Stimulated activated CD4-positive, alpha-beta T cell treated with anti-CD3 and anti-CD28 coated beads, Interleukin-12 subunit alpha, Interleukin-12 subunit beta, amount 100 ng/mL, for 48 hours (primary cell): ENCODE measurements at places on chromosomes 7 and 10.

- no peak for DNase-seq
Measured at GRCh38 chr7:10266976-10267375, 706.7 kb upstream of the PHF14 start.

GRCh38 chr10:7891634-7892033 lies 73.3 kb downstream of the TAF3 start:
- DNase-seq: no peak

- no peak for DNase-seq
Measured at GRCh38 chr7:10300577-10300976, 673.1 kb upstream of the PHF14 start.

DNA sequence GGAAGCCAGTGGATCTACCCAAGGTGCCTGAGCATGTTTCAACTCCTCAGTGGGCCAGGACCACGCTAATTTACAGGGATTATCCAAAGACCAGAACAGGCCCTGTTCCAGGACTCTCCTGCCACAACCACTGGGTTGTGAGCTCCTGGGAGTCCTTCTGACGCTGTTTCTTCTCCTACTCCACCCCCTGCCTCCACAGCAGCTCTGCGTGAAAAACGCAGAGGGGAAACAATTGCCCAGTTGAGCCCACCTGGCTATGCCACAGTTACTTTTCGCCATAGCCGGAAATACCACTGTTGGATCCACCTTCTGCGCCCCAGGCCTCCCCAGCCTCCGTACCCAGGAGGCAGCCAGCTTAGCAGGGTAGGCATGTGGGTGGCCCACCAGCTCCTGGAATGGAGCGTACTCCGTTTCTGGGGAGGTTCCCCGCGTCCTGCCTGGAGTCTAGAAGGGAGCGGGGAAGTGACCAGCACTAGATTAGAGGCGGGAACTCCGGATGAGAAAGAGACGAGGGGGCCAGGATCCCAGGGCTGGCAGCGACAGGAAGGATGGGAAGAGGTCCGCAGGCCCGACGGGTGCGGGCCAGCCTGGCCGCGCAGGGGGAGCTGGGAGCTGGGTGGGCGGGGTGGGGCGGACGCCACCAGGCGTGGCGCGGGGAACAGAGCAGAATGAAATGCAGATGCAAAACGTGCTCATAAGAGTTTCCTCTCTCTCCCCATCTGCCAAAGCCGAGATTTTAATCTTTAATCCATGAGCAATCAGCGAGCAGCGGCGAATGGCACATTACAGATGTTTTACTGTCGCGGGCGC lies 32.1 kb upstream of the PAX2 start:
- DNase-seq: no peak

GRCh38 chr10:28181478-28182096 lies 121.3 kb downstream of the MPP7 start:
- DNase-seq: no peak

DNA sequence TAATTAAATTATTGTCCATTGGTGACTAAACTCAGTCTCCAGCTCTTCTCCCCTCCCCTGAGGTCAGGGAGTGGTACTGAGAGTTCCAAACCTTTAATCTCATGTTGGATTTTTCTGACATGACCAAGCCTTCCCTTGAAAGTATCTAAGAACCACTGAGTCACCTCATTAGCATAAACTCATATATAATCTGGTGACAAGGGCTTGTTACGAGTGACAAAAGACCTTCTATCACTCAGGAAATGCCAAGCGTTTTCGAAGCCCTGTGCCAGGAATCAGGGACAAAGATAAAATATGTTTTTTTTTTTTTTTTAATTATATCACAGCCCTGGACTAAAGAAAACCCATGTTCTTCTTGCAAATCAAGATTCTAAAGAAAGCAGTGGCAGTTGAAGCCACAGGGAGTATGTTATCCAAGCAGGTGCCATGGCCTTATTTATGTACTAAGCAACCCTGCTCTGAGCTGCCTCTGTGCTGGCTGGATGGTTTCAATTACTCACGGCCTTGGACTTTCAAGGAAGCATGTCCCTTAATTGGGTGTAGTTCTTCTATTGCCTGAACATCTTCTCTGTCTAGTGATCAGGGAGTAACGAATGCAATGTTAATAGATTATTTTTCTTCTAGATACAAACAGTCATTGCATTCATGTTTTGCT lies 169.0 kb upstream of the PRKCQ start:
- no peak for DNase-seq

- DNase-seq: peak; percentile 54
Measured at GRCh38 chr10:77165445-77166208, 472.0 kb downstream of the KCNMA1 start.

DNA sequence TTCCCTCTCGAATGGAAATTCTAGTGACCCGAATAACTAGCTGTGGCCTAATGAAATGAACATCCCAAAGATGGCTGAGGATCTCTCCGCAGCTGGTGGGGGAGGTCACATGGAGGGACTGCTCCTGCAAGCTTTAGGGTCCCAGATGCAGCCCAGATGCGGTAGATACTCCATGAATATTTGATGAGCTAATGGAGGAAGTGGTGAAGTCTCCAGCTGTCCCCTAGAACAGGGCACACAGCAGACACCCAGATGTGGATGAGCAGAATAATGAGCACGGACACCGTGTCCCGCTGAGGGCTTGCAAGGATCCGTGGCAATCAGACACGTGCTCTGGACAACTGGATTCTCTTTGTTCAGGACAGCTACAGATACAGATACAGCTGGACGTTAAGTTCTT lies 59.2 kb downstream of the DENND2A start:
- no peak for DNase-seq

DNA sequence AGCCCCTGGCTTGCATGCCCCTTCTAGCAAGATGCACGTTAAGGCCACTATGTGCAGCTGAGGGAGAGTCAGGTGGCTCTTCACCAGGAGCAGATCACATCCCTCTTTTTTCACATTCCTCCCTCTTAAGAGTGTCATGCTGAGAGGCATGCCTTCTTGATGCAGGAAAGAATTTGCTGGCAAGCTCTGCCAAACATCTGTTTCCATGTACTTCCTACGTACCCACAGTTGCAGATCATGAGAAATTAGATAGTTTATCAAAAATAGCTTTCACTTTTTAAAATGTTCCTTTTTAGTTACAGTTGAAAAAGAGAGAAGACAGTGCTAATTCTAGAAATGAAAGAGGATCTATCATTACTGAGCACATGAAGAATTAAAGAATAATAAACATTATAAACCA lies 79.7 kb upstream of the ZNF722 start:
- no peak for DNase-seq

- no peak for DNase-seq
Measured at GRCh38 chr7:98294798-98295382, 13.4 kb downstream of the BRI3 start.

DNA sequence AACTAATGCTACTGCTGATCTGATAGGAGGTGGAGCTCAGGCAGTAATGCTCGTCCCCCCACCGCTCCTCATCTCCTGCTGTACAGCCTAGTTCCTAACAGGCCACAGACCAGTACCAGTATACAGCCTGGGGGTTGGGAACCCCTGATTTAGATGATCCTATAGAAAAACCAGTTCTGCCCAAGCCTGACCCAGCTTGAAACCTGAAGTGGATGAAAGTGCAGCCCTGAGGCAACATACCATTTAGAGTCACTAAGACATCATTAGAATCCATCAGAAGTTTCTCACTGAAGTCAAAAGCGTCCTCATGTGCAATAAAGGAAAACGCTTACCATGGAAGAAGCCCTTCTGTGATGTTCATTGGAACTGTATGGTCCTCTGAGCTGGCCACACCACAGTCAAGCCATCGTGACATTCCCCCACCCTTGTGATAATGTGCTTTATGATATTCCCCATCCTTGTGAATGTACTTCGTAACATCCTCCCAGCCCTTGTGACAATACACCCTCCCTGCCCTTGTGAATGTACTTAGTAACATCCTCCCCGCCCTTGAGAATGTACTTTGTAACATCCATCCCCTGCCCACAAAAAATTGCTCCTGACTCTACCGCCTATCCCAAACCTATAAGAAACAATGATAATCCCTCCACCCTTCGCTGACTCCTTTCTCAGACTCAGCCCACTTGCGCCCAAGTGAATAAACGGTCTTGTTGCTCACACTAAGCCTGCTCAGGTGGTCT lies 65.9 kb upstream of the HECTD2 start:
- DNase-seq: no peak

- DNase-seq: no peak
Measured at GRCh38 chr7:29255906-29256692, 61.5 kb downstream of the CHN2 start.

GRCh38 chr10:124095096-124095495 lies 1.7 kb upstream of the CHST15 start:
- no peak for DNase-seq

GRCh38 chr7:93923942-93924341 lies 2.4 kb downstream of the GNG11 start:
- DNase-seq: no peak

- DNase-seq: no peak
Measured at GRCh38 chr10:65660006-65660405, 1265.8 kb upstream of the LRRTM3 start.

DNA sequence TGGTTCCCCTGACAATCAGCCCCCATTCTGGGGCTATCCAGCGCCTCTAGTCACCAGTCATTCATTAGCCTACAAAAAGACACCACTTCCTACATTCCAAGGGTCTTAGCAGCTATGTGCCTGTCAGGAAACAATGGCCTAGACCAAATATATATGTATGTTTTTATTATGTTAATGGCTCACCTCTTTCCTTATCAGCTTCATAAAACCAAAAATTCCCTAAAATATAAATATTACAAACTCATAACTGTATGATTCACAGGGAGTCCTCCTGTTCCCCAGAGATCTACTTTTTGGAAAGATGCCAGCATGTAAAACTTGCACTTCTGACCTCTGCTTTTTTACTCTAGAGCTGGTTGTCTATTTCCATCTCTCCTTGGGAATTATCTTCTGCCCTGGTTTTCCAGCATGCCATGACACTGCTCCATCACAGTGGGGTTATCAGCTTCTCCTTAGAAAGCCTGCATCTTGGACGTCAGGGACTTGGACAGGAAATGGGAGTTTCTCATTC lies 79.2 kb downstream of the ABCA13 start:
- DNase-seq: no peak

GRCh38 chr10:33330543-33331378 lies 3.7 kb downstream of the NRP1 start:
- DNase-seq: peak; percentile 82

DNA sequence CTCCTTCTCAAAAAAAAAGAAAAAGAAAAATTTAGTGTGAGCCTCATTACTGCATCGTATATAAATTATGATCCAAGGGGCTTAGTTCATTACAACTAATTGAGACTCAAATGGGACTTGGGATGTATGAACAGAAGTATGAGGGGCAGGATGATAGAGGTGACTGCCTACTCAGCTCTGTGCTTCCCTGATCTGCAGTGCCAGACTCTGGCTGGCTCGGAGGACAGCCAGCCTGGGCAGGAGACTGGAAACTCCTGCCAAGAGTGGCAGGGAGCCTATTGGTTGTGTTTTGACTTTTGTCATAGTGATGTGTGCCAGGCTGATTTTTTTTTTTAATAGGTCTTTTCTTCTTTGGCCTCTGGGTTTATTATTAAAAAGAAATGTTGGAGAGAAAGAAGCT lies 73.8 kb upstream of the GTF2IRD1 start:
- no peak for DNase-seq

GRCh38 chr10:76992467-76992866 lies 645.1 kb downstream of the KCNMA1 start:
- no peak for DNase-seq

DNA sequence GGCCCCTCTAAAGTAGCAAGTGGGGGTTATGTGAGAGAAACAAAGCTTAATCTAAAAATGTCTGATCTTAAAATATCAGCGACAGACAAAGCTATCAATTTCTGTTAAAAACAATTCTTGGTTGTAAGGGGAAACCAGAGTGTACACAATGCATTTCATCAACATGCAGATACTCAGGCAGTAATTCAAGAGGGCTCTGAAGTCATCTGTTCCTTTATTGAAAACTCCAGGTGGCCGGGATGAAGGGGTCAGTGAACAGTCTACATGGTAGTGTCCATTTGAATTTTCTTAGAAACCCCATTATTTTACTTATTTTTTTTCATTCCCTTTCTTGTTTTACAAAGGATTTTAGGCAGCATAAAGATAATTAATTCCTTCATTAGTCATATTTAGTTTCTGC lies 36.7 kb upstream of the BTBD16 start:
- DNase-seq: no peak

DNA sequence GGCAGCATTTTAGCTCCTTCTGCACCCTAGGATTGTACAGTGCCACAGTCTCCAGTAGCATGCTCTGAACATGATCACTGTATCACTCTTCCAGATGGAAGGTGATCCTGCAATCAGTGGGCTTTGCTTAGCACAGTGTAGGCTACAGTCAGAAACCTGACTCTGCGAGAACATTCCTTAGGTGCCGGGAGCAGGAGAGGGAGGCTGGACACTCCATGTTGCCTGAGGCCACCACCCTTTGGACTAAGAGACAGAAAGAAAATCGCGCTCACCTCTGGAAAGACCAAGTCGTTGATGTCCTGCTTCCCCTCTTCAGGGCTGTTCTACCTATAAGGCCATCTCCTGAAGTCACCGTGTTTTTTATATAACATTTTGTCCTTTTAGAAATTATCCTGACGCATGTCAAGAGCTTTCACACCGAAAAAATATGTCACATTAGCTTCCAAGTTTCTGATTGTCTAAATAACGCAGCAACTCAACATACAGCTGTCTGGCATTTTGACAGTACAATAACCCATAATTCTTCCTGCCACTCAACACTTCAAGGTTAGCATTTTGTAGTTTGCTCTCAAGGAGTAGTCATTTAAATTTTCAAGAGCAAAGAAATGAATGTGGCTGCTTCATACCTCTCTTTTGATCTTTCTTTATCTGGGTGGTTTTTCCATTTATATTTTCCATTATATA lies 563.1 kb downstream of the LRMDA start:
- no peak for DNase-seq

- DNase-seq: no peak
Measured at GRCh38 chr10:25017661-25018060, 1.2 kb downstream of the THNSL1 start.

GRCh38 chr10:30728766-30729165 lies 99.2 kb upstream of the LYZL2 start:
- no peak for DNase-seq

DNA sequence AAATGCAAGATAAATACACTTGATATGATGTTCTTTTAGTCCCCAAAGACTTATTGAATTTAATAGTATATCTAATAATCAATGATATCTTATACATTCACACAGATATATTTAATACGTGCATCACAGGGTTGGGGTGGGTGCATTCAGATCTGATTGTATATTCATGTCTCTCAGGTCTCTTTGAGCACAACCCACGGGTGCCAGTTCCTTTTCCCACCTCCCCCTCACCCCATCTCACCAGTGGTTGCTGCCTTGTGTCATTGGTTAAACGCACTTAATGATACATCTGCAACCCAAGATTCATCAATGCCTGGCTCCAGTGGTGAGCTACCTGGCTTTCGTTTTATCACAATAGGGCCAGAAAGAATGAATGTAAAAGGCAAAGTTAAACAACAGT lies 6.2 kb downstream of the LRIT1 start:
- DNase-seq: no peak
